ENCODE measurements at places on chromosomes 13 and 19.

GRCh38 chr19:16531380-16531669 lies 10.9 kb downstream of the CHERP start:
- DNase-seq = no peak

DNA sequence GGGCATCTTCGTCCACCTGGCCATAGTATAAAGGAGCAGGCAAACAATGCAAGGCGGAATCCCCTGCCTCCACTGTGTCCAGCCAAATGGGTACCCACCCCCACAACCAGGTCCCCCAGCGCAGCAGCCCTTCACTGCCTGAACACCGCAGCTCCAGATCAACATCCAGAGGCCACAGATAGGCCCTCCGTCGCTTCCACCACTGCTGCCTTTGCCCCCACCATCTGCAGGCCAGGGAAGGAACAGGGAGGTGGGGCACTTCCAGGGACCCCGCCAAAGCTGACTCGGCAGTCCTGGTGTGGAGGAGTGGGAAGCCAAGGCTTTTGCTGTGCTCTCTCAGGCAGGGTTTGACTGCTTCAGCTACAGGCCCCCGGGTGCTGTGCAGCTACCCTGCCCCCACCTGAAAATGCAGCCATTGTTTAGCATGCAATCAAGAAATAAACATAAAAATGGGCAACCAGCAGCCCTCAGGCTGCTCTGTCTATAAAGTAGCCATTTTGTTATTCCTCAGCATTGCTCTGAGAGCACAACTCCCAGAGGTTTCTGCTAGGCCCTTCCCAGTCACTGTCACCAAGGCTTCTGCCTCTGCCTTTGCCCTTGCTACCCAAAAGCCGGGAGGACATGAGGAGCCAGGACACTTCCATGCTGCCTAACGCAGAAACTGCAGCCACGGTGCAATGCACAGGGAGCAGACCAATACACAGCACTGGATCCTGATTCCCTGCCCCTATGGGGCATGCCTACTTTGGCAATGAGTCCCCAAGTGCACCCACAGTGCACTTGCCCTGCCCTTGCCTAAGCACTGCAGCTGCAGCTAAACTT lies 733.2 kb upstream of the KLHL1 start:
- no peak for DNase-seq

GRCh38 chr13:79056706-79057105 lies 349.3 kb downstream of the RBM26 start:
- DNase-seq = no peak

DNA sequence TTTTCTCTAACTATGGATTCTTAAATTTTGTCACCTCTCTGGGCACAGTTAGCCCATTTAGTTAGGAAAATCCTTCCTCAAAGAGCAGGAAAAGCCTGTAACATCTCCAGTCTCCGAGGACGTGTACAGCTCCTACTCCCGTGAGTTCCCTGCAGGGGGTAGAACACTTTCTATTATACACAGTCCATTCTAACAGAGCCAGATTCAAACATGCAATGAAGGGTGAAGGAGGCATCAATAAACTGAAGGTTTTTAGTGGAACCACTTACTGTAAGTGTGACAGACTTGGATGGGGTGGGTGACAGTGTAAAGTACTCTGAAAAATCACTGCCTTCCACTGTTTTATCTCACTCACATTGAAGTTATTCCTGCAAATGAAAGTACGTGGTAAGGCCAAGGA lies 204.7 kb upstream of the DACH1 start:
- no peak for DNase-seq

DNA sequence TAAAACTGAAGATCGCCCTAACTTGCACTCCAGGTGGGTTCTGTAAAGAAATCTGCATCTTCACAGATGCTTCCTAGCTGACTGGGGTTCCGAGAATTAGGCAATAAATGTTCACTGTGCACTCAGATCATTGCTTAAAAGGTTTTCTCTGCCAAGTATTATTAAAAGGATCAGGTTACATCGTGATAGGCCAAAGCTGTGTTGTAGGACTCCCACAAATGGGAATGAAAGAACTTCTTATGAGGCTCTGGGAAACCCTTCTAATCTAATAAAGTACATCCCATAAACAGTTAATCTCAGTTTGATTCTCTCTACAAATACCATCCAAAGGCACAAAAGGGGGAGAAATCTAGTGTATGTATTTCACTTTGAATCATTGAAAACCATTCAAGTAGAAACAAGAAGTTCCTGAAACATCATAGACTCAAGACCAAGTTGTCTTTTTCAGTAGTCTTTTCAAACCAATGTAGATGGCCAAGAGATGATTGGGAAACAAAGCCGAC lies 7.1 kb upstream of the POU4F1 start:
- no peak for DNase-seq

- no peak for DNase-seq
These were observed 229.1 kb upstream of the TSHZ3 start for GRCh38 chr19:31578326-31578725.

DNA sequence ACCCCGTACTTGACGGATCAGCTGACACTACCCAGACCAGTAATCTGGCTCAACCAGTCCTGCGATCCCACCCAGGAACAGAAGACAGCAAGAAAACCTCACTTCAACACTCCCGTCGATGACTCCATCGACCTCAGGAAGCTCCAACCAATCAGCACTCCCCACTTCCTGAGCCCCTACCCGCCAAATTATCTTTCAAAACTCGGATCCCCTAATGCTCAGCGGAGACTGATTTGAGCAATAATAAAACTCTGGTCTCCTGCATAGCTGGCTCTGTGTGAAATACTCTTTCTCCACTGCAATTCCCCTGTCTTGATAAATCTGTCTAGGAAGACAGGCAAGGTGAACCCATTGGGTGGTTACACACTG lies 1.2 kb downstream of the LSM4 start:
- no peak for DNase-seq

DNA sequence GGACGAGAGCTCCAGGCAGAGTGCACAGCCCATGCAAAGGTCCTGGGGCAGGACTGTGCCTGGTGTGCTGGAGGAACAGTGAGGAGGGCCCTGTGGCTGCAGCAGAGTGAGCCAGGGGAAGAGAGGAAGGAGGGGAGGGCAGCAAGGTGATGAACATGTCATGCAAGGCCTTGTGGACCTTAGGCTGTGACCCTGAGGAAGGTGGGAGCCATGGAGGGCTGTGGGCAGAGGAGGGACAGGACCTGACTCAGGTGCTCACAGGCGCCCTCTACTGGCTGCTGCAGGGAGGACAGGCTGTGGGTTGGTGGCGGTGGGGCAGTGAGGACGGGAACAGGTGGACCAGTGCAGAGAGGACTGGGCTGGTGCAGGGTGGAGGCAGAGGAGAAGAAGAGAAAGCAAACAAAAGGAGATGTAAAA lies 170.3 kb downstream of the PTPRS start:
- DNase-seq = no peak

GRCh38 chr13:112759053-112759452 lies 69.2 kb downstream of the ATP11A start:
- DNase-seq = no peak

DNA sequence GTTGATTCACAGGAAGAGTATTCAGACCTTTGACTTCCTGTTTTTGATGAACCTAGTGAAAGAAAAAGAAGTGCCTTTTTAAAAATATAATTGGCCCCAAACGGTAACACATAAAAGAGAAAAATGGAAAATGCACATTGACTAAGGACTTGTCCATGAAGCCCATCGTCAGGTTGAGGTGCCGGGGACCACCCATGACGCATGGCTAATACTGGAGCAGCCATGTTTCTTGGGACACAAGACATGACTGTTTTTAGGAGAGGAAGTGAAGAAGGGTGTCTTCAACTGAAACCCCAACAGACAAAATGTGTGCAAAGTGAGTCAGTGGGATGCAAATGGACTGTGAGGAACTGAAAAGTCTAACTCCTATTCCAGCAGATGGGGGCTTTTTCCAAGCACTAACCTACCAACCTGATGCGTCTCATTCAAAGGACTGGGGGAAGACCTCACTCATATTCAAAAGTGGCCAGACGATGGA lies 459.4 kb downstream of the FOXO1 start:
- DNase-seq = peak; percentile 17

- peak; percentile 24 for DNase-seq
These were observed 22.3 kb downstream of the NLRP11 start for GRCh38 chr19:55809381-55810058.

DNA sequence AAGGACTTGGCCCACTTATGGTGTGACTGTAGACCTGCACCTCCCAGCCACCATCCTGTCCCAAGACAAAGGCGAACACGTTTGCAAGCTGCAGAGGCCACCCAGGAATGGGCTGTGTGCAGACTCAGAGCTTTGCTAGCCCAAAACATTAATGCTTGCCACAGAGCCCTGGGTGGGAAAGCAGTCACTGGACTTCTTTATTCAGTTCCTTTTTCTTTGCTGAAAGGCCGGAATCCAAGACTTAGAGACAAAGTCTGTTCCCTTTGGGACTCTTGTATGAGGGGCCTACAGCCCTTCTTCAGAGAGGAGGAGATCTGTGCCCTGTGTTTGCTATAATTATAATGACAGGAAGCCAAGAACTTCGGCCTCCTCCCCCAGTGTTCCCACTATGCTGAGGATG lies 167.8 kb downstream of the DLEU7 start:
- no peak for DNase-seq

DNA sequence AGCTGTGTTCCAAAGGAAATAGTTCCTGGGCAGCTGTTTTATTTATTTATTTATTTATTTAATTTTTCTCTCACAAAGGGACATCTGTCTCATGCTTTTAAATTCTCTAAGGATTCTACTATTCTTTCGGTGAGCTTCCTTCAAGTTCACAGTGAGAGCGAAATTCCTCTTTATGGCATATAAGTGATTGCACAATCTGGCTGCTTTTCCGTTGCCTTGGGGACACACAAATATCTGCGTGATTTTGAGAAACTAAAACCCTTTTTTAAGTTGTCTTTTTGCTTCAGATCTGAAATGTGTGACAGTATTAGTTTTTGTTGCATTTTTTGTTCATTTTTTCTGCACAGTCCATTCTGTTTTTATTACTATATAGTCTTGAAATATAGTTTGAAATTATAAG lies 19.2 kb downstream of the ZNF486 start:
- DNase-seq = no peak

DNA sequence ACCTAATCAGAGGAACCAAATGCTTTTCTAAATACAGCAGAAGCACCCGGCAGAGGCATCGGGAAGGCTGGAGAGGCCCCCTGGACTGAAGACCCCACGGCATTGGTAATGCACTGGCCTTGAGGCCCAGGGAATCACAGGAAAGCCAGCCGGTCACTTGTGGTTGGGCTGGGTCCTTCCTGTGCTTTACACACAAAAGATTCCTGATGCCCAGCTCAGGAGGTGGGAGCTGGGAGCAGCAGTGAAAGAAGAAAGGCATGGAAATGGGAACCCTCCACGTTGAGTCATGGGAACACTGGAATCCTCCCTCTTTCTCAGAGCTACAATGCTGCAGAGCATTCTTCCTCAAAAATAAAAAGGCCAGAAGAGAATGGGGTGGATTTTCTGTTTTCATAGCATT lies 126.4 kb downstream of the TNFRSF19 start:
- DNase-seq = no peak

DNA sequence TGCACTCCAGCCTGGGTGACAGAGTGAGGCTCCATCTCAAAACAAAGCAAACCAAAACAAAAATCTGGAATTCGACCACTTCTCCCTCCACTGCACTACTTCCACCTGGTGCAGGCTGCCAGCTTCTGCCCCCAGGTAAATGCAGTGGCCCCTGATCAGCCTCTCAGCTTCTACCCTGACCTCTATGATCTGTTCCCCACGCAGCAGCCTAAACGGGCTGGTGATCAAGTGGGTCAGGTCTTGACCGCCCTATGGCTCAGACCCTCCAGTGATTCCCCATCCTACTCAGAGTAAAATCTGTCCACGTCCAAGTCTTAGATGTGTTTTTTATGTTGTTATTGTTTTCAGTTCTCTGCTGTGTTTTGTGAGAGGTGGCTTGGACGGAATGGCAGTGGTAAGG lies 163.9 kb downstream of the KCTD15 start:
- no peak for DNase-seq

DNA sequence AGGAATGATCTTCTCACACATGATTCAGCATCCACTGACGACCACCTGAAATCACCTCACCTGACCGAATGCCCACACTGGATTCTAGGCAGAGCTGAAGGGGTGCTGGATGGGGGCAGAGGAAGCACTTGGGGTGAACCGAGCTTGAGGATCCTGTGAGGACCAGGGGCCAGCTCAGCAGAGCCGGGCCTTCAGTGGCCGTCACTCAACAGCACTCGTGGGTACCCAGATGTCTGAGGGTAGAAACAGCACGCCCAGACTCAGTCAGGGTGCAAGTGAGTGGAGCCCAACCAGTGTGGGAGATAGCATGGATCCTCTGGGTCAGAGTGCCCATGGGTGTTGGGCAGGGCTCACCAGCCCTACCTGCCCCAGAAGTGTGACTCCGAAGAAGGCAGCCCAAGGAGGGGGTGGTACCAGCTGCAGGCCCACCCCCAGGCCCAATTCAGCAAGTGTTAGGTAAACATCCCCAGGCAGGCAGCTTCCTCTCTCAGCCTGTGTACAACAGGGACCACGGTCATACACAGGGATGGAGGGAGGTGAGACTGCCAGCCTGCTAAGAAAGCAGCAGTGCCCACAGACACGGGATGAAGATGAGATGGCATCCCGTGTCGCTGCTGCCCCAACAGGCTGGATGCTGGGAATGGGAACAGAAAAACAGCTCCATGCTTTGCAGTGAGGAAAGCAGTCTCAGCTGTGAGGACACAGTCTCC lies 16.6 kb downstream of the GJA3 start:
- no peak for DNase-seq

DNA sequence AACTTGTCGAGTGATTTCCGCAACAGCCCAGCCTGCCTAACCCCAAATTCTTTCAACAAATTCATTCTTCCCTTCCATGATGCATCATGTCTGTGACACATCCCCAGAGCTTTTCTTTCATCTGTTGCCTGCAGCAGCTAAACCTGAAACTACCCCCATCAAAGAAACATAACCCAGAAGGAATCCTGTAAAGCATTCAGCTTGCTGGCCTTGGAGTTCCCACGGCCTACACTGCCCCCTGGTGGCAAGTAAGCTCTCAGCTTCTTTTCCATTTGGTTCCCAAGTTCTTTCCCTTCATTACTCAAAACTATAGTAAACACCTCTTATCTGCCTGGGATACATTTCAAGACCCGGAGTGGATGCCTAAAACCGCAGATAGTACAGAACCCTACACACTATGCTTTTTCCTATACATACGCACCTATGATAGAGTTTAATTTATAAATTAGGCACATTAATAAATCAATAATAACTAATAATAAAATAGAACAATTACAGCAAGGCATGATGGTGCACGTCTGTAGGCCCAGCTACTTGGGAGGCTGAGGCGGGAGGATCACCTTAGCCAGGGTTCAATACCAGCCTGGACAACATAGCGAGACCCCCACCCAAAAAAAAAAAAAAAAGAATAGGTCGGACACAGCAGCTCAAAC lies 7.4 kb downstream of the ETHE1 start:
- no peak for DNase-seq

GRCh38 chr19:39679056-39679790 lies 23.5 kb downstream of the LGALS16 start:
- peak; percentile 26 for DNase-seq

DNA sequence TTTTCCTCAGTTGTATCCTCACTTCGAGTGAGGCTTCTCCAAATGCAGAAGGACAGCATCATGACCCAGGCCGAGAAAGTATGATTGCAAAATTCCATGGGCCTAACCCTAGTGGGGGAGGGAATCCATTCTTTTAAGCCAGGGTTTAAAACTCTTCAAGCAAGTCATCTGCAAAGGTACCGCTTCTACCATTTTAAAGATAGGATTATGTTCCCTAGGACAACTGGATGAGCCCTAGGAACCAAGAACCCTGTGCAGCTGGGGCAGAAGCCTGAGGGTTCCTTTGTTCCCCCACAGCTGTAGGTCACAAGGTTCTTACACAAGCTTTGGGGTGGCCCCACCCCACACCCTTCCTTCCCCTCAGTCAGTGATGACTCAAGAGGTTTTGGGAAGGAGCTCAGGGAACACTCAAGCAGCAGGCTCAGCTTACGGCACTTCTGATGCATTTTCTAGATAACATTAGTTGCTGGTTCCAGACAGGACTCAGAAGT lies 13.5 kb downstream of the ARL11 start:
- DNase-seq = no peak

Data from GM12892 (cell line).